ENCODE measurements at places on chromosomes 16 and 17.
A peak's percentile ranks its signal among the peaks of the same experiment; 100 is the strongest.

DNA sequence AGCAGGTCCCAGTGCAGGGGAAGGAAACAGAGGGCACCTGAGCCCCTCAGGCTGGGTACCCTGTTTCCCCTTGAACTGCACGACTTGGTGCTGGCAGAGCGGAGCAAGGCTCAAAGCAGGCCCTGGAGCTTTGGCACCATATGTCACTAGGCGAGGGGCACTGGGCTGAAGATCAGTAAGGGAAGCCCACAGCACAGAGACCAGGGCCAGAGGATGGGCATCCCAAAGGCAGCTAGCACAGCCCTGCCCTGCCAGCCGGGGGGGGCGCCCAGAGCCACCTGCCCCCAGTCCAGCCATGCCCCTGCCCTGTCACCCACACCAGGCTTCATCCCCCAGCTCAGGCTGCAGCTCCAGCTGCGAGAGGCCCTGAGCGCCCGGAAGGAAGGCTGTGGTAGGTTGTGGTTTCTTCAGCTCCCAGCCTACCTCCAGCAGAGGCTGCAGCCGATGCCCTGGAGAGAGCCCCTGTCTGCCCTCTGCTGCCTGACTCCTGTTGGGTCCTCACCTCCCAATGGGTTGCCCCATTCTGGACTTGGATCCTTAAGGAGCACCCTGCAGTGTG is 10.9 kb downstream of the NHERF1 start:
- no peak for DNase-seq

DNA sequence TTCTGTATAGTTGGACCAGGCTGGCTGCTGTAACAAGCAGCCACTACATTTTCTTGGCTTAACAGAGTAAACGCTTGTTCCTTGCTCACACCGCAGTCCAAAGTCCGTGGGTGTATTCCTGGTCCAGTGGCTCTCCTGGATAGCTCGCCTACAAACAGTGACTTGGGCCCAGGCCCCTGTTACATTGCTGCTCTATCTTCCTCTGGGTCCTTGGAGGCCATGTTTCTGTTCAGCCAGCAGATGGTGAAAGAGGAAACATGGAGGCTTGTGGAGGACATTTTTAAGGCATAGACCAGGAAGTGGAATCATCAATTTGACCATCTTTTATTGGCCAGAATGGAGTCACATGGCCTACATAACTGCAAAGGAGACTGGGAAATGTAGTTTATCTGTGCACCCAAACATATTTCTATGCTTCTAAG is 55.1 kb downstream of the ATP2C2 start:
- peak; percentile 26 for DNase-seq

DNA sequence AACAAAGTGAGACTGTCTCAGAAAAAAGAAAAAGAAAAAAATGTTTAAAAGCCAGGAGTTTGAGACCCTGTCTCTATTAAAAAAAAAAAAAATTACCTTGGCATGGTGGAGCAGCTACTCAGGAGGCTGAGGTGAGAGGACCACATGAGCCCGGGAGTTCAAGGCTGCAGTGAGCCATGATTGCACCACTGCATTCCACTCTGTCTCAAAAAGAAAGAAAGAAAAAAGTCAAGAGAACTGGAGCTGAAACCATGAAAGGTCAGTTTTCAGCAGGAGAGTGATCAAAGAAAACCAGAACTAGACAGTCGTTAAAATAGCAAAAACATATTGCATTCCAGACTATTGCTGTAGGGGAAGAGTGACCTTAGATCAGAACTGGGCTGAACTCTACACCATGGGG is 8.8 kb downstream of the QPRT start:
- DNase-seq = no peak

- DNase-seq = no peak
These were observed 32.1 kb upstream of the CDH3 start for GRCh38 chr16:68612996-68613395.

- DNase-seq = peak; percentile 71
These were observed 60.8 kb downstream of the WDR45B start for GRCh38 chr17:82587234-82588086.

DNA sequence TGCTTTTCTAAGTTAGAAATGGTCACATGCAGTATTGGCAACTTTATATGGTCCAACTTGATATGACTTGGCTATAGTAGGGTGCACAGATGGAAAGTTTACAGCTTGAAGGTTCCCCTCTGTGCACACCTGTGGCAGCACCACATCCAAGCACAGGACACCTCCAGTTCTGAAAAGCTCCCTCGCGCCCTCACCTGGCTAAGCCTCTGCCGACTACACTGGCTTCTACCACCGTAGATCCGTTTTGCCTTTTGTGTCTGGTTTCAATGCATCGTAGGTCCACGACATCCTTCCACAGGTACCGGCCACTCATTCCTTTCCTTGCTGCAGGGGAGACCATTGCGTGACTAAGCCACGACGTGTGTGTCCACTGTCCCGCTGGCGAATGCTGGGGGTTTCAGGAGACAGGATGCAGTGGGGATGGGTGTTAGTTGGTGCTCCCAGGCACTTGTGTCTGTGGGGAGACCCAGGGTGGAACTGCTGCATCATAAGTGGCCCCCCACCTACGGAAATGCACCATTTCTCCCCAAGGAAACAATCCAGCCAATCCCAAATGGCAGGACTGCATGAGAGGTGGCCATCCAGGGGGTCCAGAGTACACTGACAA is 4.9 kb upstream of the RASD1 start:
- DNase-seq = no peak

GRCh38 chr17:81383504-81384421 is 11.5 kb upstream of the BAHCC1 start:
- no peak for DNase-seq

DNA sequence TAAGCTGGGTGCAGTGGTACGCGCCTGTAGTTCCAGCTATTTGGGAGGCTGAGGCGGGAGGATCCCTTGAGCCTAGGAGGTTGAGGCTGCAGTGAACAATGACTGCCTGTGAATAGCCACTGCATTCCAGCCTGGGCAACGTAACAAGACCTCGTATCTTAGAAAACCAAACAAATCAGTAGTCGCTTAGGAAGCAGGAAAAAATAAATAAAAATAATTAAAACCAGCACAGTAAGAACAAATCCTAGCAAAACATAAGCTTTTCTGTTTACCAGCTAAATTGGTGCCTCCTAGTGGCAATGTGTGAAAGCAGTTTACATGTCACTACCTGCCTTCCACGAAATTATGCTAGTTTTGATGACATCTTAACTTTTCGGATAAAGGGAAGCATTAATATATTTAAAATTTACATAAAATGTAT is 1.3 kb downstream of the ARMC5 start:
- DNase-seq = peak; percentile 41

- DNase-seq = no peak
These were observed 5.6 kb downstream of the RUNDC3A start for GRCh38 chr17:44314031-44314430.

DNA sequence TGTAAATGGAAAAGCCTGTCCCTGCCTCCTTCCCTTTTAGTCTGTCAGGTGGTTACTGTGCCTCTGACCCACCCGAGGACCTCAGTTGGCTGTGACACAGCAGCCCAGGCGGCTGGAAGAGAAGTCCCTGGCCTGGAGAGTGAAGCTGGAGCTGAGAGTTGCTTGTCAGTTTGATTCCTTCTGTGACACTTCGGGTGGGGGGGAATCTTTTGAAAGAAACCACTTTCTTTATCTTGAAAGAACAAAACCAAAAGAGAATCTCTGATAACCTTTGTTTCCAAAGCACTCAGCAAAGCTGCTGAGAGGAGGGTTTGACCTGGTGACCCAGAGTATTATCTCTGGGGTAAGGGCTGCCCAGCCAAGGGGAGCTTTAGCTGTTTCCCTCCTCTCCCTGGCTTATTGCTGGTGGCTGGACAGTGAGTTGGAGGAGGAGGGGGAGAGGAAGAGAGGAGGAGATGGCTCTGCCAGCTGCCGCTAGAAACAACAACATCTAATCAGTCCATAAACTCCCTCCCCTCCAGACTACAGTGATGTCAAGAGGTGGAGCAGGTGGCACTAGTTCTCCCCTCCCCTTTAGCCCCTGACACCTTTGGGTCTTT is 34.0 kb downstream of the YPEL2 start:
- DNase-seq = peak; percentile 62

DNA sequence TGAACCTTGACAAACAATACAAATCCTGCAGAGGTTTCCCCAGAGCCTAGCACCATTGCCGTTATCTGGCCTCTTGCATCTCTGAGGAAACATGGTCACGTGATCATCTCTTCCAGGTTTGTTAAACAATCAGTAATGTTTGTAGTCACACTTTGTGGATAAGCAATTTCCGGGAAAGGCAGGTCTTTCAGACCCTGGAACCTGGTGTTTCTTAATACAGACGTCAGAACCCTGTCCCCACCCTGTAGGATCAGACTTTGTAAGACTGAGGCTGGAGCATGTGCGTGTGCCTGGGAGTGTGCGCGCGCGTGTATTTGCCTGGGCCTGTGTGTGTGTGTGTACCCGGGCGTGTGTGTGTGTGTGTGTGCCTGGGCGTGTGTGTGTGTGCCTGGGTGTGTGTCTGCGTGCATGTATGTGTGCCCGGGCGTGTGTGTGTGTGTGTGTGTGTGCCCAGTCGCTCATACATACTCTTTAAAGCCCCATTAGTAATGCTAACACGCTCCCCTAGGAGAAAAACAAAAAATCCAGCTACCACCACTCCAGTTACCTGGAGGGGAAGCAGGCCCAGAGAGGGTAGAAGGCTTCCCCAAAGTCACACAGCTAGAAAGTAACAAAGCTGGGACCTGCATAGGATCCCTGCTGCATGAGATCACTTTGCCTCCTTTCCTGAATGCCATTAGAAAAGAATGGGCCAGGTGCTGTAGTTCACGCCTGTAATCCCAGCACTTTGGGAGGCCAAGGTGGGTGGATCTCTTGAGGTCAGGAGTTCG is 5.3 kb downstream of the CTNS start:
- no peak for DNase-seq

Data from CD14-positive monocyte (primary cell).